NCI-H1436 (cell line): ENCODE measurements at places on chromosomes 4 and X.

DNA sequence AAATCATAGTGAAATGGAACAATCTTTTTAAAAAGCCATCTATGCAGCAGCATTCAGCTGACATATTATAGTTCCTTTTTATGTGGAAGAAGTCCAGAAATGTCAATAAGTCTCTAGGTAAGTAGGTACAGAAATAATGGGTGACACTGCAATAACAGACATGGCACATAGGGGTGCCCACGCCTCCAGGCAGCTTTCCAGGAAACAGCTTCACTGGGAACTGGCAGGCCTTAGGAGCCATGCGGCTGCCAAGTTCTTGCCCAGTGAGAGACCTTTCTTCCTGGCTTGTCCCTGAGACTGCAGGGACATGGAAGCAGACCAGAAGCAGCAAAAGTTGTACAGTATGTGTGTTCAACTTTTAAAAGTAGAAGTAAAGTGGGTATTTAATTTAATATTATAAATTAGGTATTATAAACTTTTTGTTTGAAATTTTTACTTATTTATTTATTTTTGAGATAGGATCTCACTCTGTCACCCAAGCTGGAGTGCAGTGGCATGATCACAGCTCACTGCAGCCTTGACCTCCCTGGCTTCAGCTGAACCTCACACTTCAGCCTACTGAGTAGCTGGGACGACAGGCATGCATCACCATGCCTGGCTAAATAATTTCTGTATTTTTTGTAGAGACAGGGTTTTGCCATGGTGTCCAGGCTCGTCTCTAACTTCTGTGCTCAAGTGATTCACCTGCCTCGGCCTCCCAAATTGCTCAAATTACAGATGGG is 12.1 kb upstream of the ETNPPL start:
- DNase-seq = no peak

DNA sequence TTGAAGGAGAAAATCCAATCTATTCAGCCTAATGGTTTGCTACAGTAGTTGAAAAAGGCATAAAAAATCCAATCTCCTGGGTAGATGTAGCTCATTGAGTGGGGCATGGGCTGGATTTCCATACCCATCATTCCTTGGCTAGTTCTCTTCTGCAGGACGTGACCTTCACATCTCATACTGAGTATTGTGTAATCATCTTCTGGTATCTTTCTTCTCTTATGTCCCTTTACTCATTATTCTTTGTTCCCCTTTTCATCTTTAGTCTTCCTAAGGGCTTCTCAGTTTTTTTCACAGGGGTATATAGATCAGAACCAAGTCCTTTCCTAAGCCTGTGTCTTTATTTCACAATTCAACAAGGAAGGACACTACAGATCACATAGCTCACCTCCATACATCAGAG is 727.6 kb upstream of the MAGEB2 start:
- no peak for DNase-seq

GRCh38 chrX:51891821-51892551 is 1.4 kb upstream of the MAGED1 start:
- peak; percentile 23 for DNase-seq

- DNase-seq = peak; percentile 15
Measured at GRCh38 chr4:120977435-120977997, 55.0 kb upstream of the PRDM5 start.

- no peak for DNase-seq
Measured at GRCh38 chr4:6620891-6621555, 19.5 kb upstream of the MRFAP1 start.
